PC-3 (cell line): ENCODE measurements at places on chromosomes 11 and 22. TPM values are rescaled to one million over a fixed set of nuclear protein-coding genes. Genes with fewer than 3 reads are reported as not detected.

Gene TSSK2
- total RNA-seq, result 0.17 TPM in 1 of 2 replicates, not detected in the other

Gene SAA4
- total RNA-seq, result not detected in 2 replicates

Gene SERPIND1
- 2.9 and 3.0 TPM in 2 replicates for total RNA-seq

Gene ACR
- not detected in 2 replicates for total RNA-seq

Gene TEX54
- not detected in 2 replicates for total RNA-seq
